ENCODE measurements at places on chromosomes 1 and 21.

DNA sequence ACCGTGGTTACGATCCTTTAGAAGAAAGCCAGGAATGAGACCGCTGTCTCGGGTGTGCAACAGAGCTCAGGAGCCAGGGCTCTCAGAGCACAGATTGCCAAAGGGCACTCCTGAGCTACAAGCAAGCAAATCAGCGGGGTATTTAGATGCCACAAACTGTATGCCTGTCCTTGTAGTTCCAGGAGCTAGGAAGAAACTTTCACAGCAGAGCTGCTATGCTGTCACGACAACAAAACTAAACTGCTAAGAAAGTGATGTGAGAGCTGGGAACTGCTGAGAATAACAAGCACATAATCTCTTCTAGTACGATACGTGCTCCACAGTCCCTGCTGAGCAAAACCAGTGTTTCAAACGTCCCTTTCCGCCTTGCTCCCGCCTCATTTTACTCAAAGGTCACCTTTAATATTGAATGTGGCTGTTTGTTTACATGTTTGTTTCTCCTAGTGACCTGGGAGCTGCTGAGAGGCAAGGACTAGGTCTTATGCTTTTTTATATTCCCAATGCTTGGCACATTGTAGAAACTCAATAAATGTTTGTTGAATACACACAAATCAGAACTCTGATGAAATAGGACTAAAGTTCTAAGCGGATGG is 14.7 kb downstream of the GREM2 start:
- DNase-seq = no peak

DNA sequence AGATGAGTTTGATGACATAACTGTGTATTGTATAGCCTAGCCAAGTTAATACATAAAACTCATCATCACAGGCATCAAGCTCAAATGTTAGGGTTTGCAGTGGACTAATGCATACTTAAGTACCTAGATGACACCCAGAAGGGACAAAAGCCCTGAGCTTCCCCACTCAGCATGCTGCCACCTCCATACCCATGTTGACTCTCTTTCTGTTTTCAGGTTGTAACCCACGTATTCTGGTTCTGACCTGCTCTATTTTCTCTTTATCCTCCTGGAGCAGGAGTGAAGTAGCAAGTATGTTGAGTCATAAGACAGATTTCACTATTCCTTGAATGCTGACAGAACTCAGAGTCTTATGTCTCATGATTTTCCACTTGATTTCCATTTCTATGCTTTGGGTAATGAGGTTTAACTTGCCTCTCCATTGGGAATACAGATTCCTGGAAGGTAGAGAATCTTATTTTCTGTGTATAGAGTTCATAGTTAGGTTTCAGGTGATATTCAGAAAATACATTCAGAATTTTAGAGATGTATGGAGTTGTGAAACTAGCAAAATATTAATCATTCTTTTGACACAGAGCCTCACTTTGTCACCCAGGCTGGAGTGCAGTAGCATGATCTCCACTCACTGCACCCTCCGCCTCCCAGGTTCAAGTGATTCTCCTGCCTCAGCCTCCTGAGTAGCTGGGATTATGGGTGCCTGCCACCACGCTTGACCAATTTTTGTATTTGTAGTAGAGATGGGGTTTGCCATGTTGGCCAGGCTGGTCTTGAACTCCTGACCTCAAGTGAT is 122.5 kb upstream of the KCNJ15 start:
- DNase-seq = no peak

GRCh38 chr1:24045771-24046170 is 65.6 kb upstream of the SRSF10 start:
- peak; percentile 18 for DNase-seq

- DNase-seq = no peak
These were observed 7.7 kb downstream of the RPE65 start for GRCh38 chr1:68442006-68442405.

- no peak for DNase-seq
These were observed 67.9 kb upstream of the ZNF326 start for GRCh38 chr1:89927049-89927448.

- no peak for DNase-seq
These were observed 5.1 kb upstream of the NES start for GRCh38 chr1:156682166-156682890.

All from EL (cell line).